ENCODE measurements at places on chromosomes 11 and 22.

- DNase-seq: no peak
Measured at GRCh38 chr22:43375951-43376455, 32.8 kb upstream of the SCUBE1 start.

- DNase-seq: no peak
Measured at GRCh38 chr11:76436020-76436419, 8.8 kb upstream of the EMSY start.

DNA sequence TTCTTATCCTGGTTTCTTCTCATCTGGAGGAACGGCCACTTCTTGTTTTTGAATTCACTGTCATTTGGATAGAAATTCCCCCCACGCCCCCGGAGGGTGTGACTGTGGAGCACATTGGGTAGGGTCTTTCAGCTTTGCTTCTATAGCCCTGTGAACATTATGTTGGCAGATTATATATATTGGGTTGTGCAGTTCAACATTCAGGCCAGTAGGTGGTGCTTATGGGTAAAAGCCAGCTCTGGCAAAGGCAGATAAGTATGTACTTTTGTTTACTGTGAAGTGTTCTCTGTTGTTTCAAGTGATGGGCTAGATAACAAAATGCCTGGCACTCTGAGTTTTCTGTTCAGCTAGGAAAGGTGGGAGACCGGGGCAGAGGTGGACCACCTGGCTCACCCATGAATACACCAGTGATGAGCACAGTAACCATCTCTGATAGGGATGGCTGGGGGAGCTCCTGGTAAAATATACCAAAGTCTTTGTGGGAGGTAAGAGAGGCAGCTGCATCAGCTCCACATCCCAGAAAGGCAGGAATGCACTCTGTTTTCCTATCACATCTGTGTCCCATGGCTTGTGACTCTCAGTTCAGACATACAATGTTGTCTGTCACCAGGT lies 1348.2 kb upstream of the RAG2 start:
- DNase-seq: no peak

DNA sequence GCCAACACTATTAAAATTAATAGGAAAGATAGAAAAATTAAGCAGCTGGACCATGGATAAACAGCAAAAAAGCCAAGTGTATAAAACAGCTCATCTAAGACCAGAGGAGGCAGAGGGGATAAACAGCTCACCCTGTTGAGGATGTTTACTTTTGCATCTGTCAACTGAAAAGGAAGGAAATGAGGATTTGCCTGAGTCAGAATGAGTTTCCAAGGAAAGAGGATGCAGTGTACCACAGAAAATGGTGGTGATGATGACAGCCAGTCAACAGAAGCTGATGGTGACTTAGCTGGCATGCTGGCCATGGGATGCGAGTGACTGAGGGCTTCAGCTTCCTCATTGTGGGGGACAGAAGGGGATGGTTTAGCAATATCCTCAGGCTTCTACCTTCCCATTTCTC lies 183.5 kb downstream of the KIRREL3 start:
- no peak for DNase-seq

DNA sequence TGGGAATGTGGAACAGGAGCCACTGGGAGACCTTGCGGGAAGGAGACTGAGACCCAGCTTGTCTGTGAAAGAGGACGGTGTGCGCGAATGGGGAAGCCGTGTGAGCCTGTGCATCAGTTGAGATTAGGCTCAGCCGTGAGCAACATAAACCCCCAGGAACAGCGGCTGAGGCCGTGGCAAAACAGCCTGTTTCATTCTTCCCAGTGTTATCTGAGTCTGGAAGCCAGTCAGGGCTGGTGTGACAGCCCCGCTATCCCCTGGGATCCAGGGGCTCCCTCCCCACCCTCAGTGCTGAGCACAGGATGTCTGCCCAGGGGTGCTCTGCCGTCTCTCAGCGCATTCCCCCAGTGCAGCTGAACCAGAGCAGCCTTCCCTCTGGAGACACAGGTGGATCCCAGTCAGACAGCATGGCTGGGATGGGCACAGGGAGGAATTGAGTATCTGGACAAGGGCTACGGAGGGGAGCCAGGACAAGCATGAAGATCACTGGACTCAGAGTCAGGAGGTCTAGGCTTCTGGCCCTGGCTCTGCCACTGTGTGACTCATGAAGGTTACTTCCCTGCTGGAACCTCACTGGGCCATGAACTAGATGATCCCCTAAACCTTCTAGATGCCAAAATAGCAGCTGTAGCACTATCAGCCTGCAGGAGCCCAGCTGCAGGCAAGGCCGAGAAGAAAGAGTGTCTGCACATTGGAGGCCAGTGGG lies 8.6 kb downstream of the OAF start:
- no peak for DNase-seq

DNA sequence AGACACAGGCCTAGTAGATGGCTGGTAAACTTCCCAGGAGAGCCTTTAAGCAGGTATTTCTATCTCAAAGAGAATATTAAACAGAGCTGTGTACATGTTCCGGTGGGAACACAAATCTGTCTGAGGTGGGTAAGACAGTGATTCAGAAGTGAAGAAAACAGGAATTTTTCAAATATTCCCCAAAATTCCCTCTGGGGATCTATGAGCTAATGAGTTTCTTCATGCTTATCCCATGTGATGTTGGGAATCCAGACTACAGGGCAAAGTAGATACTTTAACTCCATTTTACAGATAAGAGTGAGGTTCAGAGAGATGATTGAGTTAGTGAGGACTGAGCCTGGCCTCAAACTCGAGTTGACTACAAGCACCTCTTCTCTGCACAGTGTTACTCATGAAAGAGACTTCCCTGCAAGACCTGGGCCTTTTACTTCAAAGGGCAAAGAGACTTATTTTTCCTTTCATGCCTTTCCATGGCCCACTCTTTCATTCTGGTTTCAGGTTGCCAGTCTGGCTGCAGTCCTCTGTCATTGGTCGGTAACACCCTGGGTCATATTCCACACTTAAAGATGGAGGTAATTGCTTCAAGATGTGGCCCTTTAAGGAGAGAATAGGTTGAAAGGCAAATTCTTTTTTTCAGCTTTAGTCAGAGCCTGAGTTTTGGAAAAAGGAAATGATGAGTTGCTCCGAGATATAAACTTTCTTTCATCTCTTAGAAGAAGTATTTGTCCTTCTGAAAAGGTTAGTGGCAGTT lies 70.1 kb downstream of the CYB5R2 start:
- DNase-seq: no peak

- no peak for DNase-seq
Measured at GRCh38 chr11:133999355-133999754, 42.6 kb upstream of the IGSF9B start.

GRCh38 chr11:11318961-11319360 lies 34.1 kb downstream of the CSNK2A3 start:
- DNase-seq: no peak

DNA sequence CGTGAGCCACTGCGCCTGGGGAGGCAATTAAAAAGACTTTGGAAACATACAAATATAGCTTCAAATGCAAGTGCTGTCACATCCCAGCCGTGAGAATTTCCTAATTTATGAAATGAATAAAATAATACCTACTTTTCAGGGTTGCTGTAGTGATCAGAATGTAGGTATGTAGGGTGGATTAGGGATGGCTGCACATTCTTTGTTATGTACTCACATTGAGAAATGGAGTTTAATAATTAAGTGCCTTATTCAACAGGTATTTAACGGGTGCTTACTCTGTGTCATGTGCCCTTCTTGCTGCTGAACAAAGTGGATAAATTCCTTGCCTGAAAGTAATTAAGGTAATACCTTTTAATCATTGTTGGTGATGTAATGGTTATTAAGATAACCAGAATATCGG lies 37.0 kb downstream of the MMP7 start:
- DNase-seq: no peak

DNA sequence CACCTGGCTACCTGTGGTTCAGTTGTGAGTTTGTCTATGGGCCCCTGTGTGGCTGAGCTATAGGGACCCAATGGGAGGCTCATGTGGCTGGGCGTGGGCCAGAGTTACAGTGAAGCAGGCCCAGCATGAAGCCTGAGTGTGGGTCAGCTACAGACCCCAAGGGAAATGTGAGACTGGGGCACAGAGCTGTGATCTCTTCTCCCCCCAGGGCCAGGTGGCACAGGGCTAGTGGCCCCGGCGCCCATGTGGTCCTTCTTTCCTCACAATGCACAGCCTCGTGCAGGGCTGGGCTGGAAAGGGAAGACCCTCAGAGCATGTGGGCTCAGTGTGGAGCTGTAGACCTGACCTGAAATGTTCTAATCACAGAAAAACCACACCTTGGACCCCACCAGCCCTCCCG lies 71.6 kb upstream of the NECTIN1 start:
- peak; percentile 49 for DNase-seq

GRCh38 chr11:110866081-110866480 lies 153.8 kb upstream of the ARHGAP20 start:
- no peak for DNase-seq

- DNase-seq: no peak
Measured at GRCh38 chr22:42462016-42462415, 29.8 kb upstream of the NFAM1 start.

DNA sequence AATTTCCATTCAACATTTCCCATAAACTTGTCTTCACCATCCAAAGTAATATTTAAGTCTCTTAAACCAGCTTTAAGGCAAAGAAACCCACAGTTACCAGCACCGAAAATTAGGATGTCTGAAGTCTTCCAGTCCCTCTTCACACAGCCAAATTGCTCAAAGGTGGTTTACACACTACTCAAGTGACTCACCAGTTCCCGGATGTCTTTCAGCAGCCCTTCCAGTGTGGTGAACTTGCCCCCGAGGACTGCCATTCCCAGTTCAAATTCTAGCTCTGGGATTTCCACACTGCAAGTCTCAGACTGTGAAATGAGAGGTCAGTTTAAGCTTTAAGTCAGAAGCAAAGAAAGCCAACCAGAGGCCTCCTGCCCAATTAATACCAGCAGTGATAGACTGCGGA lies 5.1 kb downstream of the ZPR1 start:
- no peak for DNase-seq

- DNase-seq: no peak
Measured at GRCh38 chr11:30990625-30991296, 378.8 kb downstream of the DCDC1 start.

DNA sequence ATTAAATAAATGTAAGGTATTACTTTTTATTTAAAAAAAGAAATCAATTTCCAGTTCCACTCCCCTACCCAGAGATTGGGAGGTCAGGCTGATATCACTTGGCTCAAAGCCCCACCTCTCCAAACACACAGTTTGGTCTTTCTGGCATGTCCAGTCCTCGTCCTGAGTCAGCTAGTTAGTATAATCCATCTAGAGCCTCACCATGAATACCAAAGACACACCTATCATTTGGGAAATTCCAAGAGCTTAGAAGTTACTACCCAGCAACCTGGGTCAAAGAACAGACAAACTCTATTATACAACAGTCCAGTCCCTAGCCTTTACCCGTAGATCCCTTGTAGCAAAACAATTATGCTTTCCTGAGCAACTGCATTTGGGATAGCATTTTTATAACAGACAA lies 9.4 kb downstream of the TREH start:
- DNase-seq: no peak

- DNase-seq: peak; percentile 78
Measured at GRCh38 chr11:114774599-114775361, 96.5 kb downstream of the NXPE2 start.

DNA sequence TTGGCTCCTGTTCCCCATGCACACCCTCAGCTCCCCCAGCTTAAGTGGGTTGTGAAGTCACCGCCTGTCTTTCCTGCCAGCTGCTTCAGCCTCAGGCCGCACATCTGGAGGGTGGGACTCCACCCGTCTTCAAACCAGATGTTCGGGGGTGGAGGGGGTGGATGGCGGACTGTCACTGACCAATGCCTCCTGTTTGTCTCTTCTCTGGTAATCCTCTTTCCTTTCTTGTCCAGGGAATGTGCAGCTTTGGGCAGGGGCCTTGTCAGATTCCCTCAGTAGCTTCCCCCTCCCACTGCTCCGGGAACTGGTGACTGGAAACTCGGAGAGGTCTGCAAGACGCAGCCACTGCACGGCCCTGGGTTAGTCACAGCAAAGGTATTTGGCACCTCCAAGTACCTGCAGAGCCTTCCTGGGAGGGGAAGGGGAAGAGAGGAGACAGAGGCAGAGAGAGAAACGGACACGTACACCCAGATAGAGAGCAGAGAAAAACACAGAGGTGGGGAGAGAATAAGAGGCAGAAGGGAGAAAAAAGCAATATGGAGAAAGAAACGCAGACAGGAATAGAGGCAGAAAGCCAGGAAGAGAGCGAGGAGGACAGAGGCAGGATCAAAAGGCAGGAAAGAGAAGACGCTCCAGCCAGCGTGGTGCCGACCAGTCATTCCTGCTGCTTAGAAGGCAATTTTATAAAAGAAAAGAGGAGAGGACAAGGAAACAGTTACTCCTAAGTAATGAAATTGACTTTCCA lies 56.1 kb upstream of the TIMP3 start:
- DNase-seq: no peak

- no peak for DNase-seq
Measured at GRCh38 chr11:134665571-134666270, 253.7 kb upstream of the B3GAT1 start.

GRCh38 chr22:20083157-20083890 lies 3.3 kb downstream of the DGCR8 start:
- DNase-seq: no peak

DNA sequence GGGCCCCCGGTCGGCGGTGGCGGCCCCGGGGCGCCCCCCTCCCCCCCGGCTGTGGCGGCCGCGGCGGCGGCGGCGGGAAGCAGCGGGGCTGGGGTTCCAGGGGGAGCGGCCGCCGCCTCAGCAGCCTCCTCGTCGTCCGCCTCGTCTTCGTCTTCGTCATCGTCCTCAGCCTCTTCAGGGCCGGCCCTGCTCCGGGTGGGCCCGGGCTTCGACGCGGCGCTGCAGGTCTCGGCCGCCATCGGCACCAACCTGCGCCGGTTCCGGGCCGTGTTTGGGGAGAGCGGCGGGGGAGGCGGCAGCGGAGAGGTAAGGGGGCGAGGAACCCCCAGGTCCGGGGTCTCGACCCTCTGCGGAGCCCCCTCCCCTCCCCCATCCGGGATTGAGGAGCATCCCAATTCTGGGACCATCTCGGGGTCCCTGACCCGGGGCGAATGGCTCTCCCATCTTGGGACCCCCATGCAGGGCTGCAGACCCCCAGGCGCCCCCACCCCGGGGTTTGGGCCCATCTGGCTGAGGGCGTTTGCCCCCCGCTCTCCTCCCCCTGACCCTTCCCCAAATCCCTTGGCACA lies 431 bp downstream of the KMT2A start:
- DNase-seq: no peak

GRCh38 chr22:46053563-46054090 lies 76.7 kb upstream of the WNT7B start:
- DNase-seq: peak; percentile 70

DNA sequence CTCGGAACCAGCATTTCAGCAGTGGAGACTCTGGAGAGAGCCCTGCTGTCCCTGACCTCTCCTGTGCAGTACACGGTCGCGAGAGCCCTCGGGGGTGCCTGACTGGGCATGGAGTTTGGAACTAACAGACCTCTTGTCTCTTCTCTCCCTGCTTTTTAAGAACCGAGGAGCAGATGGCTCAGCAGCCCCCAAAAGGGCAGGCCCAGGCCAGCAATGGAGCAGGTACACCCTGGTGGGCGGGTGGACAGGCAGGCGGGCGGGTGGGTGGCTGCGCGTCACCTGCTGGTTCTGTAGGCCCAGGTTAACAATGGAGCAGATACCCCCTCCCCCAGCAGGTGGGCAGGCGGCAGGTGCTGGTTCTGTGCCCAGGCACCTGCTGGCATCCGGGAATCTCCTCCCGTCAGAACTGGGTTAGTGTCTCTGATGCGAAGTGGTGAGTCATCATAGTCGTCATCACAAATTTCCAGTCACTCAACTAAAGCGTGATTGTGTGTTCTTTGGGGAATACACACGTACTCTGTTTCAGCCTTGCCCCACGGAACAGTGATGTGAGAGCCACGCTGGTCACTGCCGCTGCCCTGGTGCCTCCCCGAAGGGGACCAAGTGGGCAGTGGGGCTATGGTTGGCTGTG lies 41.1 kb downstream of the GRAMD4 start:
- DNase-seq: peak; percentile 58

Data from posterior cingulate gyrus (tissue), 11 donors.